ENCODE measurements at places on chromosomes 11 and 22.

- DNase-seq: no peak
Measured at GRCh38 chr11:102708654-102709053, 3.1 kb upstream of the MMP27 start.

- no peak for DNase-seq
Measured at GRCh38 chr11:97574976-97575665, 1185.3 kb downstream of the JRKL start.

DNA sequence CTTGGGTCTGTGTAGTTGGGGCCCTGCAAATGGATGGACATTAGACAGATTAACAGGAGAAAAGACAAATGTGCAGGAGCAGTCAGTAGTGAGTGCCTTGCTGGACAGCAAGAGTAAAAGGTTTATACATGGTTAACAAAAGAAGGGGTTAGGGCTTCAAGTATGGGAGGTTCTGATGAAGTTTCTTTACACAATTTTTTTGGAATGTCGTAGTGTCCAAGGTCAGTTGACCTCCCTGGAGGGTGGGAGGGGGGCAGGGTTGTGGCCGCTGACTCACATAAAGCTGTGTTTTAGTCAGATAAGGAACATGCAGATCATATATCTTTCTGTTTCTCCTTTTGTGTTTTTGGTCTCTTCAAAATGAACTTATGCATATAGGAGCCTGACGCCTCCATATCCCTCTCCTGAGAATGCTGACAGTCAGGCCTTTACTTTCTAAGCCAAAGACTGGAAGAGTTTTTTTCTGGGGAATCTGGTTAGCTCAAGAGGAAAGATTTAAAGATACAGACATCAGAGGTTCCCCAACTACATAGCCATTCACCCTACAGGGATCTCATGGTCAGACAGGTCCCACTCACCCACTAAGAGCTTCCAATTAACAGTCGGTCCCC, 134.3 kb downstream of the NECTIN1 start:
- DNase-seq: no peak

GRCh38 chr11:86629045-86629706, 43.2 kb downstream of the ME3 start:
- DNase-seq: no peak

- DNase-seq: no peak
Measured at GRCh38 chr11:67280341-67280787, 8.7 kb upstream of the ANKRD13D start.

DNA sequence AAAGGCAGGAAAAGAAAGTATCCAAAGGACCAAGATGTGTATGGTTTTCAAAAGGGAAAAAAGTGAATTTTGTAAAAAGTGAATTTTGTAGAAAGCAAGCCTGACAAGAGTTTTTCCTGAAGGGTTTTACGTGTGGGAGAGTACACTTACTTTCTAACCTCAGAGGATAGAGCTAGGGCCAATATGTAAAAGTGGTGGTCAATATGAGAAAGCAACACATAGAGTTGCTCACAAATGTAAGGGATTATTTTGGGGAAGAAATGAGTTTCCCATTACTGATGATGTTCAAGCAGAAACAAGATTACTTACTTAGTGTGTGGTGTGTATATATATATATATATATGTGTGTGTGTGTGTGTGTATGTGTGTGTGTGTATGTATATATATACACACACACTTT, 162.5 kb downstream of the SWAP70 start:
- DNase-seq: no peak

DNA sequence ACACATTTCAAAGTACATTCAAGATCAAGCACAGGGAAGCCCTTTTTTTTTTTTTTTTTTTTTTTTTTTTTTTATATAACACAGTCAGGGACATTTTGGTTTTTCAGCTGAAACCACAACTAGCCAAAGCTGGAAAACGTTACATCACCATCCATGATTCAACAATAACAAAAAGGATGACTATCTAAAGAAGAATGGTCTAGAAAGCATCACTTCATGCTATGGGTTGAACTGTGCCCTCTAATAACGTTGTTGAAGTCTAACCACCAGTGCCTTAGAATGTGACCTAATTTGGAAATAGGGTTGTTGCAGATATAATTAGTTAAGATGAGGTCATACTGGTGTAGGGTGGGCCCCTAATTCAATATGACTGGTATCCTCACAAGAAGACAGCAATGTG, 46.6 kb downstream of the MTMR2 start:
- no peak for DNase-seq

- no peak for DNase-seq
Measured at GRCh38 chr22:27417421-27417814, 384.1 kb downstream of the MN1 start.

- no peak for DNase-seq
Measured at GRCh38 chr11:199004-199581, 6.2 kb downstream of the SCGB1C1 start.

DNA sequence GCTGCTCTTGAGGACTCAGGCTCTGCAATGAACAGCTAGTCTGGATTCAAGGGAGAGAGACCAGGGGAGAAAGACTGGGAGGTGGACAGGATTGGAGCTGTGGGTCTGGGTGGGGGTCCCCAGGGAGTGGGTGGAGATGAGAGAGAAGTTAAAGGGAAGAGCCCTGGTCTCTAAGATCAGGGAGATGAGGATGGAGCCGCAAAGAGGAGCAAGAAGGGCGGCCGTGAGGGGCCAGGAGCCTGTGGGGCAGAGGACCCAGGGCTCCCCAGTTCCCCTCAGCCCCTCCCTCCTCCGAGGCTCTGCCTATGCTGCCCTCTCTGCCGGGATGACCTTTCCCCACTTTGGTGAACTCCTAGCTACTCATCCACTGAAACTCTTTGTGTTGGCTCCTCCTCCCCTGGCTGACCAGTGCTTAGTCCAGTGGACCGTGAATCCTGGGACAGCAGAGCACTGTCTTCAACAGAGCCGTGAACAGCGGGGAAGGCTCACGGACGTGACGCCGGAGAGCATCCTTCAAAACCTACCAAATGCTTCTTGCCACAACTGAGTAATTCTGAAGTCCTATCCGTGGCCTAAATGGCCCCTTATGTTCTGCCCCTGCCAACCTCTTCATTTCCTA, 16.4 kb upstream of the RFPL3 start:
- DNase-seq: no peak

- peak; percentile 62 for DNase-seq
Measured at GRCh38 chr11:61897387-61898246, 6.3 kb upstream of the FADS3 start.

- DNase-seq: no peak
Measured at GRCh38 chr22:37331856-37332536, 49.7 kb downstream of the CYTH4 start.

- peak; percentile 95 for DNase-seq
Measured at GRCh38 chr11:45843158-45843924, 3.9 kb upstream of the CRY2 start.

DNA sequence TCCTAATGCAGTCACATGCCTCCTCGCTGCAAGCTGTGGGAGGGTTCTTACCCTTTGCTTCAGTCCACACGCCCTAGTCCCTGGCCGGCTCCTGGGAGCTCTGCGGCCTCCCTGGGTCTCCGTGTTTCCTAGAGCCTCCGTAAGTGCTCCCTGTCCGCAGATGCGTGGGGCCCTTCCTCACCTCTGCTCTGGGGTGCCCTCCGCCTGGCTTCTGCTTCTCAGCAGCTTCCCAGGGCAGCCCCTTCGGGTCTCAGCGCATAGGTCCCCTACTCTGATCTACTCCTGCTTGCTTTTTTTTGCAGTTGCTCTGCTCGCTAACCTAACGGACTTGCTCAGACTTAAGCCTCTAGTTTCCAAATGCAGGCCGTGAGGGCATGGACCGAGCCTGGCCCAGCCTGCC, 22.4 kb downstream of the CAPN1 start:
- DNase-seq: no peak

GRCh38 chr11:117228091-117228490, 3.8 kb downstream of the PCSK7 start:
- DNase-seq: no peak

- DNase-seq: no peak
Measured at GRCh38 chr22:47927648-47928210, 1165.3 kb downstream of the TBC1D22A start.

GRCh38 chr22:37304595-37305343, 22.5 kb downstream of the CYTH4 start:
- no peak for DNase-seq

GRCh38 chr11:43119275-43119970, 192.4 kb upstream of the API5 start:
- no peak for DNase-seq

GRCh38 chr11:116955548-116955947, 118.1 kb upstream of the APOA1 start:
- no peak for DNase-seq

DNA sequence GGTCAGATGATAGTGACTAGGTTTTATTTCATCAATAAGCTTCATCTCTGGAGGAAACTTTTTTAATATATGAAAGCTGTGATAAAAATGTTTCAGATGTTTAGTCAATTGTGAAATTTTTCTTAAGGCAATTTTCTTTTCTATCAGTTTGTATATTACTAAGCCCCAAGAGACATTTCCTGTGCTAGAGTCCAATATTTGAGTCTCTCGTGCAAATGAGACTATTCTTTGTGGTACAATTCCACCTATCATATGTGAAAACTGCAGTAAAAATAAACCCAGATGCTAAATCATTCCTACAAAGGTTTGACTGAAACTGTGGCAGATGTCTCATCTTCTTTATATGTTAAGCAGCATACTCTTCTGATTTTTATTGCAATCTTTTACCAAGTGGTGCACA, 28.0 kb downstream of the CTR9 start:
- no peak for DNase-seq

DNA sequence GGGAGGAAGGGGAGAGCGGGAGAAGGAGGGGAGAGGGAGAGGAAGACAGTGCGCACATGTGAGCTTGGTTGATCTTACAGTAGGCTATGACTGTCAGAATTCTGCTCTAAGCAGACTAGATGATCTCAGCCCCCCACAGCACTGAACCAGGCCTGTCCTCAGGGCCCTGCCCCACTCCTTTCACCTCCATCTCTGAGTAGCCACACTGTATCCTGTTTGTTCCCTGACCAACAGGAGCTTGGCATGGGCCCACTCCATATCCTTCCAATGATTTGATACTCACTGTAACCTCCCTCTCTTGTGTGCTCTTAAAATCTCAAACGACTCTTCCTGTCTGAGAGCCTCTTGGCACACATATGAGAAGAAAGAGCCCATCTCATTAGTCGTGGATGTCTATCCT, 86.1 kb upstream of the PARVA start:
- DNase-seq: no peak

GRCh38 chr11:27209562-27210005, 153.4 kb downstream of the CCDC34 start:
- no peak for DNase-seq

DNA sequence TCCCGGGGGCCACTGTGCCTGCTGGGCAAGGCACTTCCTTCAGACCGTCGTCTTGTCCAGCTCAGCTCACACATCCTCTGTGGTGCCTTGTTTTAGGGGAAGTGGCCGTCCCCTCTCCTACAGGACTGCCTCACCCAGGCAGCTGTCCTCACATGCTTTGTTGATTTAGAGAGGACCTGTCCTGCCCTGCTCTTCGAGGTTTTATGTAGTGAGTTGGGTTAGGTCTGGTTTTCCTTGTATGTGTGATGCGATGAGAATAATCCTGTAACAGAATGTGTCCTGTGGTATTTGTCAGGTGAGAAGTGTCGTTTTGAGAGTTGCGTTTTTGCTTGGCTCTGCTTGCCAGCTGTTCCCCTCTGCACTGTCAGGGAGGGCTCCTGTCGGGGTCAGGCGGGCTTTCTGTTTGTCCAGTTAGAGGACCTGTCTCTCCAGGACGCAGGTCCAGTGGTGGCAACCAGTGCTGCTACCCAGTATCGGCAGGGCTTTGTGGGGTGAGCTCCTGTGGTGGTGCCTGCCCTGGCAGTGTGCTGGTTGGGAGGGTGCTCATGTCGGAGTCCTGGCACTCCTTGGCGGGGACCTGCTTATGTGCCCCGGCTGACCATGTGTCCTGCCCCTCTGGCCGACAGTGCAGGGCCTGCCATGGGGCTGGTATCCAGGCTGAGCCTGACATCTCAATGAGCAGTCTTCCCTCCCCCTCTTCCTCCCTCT, 41.3 kb downstream of the MUC6 start:
- DNase-seq: no peak

DNA sequence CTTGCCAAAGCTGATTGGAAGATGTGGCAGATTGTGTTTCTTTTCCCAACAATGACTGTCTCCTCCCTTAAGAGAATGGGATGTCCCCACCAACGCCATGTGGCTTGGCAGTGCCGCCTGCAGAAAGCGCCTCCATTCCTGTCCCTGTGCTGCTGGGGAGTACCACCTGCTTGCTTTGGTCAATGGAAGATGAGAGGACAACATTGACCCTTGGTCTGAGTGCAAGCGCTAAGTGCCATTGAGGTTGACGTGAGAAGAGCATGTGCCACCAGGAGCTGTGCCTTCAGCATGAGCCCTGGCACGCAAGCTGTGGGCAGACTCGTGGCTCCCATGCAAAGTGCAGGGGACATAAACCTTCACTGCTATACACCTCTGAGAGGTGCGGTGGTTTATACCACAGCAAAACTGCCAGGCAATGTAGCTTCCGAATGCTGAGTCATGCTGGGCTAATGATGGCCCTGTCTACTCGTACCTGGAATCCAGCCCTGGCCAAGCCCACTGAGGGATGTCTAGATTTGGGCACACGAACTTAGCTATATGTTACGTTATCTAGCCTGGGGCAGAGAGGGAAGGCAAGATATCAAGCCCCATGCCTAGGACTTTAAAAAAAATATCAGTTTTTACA, 41.9 kb downstream of the MYEOV start:
- DNase-seq: no peak

DNA sequence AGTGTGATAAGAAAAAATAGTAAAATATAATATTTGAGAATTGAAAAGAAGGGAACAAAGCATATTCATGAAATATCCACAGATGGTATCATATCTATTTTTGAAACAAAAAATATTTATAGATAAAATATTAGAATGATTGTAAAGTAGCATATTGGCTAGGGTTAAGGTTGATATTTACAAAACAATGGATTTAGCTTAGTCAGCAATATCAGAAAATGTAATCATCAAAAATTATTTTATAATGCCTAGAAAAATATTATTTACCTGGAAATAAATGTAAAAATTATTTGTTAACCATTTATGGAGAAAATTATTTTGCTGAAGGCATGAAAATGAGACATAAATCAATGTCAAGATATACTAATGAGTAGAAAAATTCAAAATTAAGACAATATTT, 12.8 kb downstream of the FAM111B start:
- DNase-seq: no peak

GRCh38 chr11:83956119-83956697, 670.0 kb upstream of the CCDC90B start:
- no peak for DNase-seq

- DNase-seq: no peak
Measured at GRCh38 chr11:104870910-104871309, 27.4 kb downstream of the CASP12 start.
